CD4-positive, alpha-beta T cell treated with Interleukin-6 for 4 hours (primary cell): ENCODE measurements at places on chromosomes 1 and 21.

DNA sequence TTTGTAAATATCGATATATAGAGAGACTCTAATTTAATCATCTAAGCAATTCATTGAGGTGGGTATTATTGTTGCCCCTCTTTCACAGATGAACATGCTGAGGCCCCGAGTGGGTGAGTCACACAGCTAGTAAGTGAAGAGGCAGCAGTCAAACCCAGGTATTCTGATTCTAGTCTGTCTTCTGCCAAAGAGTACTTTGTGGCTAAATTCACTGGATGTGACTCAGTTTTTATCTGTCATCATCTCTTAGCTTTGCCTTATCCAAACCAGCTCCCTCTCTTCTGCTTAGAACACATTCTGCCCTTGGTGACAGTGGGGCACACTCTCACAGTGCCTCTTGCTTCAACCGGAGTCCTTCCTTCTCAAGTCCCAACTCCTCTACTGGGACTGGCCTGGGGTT lies 11.5 kb downstream of the FCRL5 start:
- no peak for DNase-seq

- DNase-seq, result no peak
These were observed 10.2 kb upstream of the BECN2 start for GRCh38 chr1:241947354-241947753.

DNA sequence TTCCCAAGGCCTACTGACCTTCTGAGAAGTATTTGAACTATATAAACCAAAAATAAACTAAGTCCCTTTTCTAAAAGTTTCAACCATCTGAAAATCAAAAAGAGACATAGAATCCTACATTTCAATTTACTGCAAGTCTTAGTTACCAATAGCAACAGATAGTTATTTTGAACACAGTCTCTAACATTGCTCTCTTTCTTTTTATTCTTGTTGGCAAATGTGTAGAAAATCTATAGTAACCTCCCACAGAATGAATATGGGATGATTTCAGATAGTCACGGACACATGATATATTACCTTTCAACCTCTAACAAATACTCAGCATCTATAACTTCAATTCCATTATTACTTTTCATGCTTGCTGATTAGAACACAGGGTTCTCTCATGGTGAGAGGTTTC lies 68.9 kb upstream of the RAB3GAP2 start:
- no peak for DNase-seq

DNA sequence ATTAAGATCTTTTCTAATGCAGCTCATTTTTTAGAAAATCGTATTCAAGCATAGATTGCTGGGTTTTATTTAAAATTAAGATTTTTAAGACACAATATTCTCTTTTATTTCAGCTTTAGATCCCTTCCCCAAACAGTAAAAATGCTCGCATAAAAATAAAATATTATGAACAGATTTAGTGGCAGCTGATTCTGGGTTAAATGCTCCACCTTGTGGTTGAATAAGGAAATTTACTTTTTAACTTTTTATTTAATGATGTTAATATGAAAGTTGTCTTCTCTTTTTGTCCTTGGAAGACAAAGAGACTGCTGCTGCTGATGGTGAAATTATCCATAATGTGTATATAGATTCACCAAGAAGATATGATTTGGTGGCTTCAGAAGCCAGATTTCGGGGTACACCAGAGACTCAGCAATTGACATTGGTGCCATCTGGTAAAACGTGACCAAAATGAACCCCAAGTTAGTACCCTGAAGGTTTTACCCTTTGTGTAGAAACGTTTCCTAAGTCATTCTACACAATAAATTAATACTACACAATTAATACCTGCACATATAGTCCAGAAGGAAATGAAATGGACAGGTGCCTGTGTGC lies 128.0 kb downstream of the ADAMTS1 start:
- no peak for DNase-seq

- DNase-seq, result no peak
These were observed 105.0 kb downstream of the HUNK start for GRCh38 chr21:31977816-31978215.

DNA sequence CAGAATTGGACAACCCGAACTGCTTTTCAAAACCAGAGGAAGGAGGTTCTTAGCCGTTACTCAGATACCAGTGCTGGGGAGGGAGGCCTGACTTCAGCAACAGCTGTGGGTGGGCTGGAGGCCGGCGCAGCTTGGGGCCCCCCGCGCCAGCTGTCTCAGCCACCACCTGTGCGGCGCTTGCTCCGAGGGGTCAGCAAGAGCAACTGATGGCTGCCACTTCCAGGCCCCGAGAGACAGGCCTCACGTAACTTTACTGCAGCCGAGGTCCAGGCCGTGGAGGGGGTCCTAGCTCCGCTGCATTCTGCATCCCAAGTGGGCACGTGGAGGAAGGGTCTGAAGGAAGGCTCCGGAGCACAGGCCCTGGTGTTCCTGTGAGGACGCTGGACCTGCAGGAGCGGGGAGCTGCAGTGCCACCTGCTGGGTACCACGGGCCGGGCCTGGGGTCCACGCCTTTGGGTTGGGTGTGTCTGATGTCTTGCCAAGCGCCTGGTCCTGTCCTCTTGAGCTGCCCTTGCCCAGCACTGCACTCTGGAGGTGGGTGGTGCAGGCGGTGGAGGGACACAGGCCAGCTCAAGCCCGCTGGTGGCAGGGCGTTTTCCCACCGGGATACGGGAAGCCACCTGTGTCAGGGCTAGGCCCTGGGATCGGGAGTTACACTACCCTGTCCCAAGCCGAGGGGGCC lies 9.8 kb downstream of the THAP3 start:
- DNase-seq, result peak; percentile 62

DNA sequence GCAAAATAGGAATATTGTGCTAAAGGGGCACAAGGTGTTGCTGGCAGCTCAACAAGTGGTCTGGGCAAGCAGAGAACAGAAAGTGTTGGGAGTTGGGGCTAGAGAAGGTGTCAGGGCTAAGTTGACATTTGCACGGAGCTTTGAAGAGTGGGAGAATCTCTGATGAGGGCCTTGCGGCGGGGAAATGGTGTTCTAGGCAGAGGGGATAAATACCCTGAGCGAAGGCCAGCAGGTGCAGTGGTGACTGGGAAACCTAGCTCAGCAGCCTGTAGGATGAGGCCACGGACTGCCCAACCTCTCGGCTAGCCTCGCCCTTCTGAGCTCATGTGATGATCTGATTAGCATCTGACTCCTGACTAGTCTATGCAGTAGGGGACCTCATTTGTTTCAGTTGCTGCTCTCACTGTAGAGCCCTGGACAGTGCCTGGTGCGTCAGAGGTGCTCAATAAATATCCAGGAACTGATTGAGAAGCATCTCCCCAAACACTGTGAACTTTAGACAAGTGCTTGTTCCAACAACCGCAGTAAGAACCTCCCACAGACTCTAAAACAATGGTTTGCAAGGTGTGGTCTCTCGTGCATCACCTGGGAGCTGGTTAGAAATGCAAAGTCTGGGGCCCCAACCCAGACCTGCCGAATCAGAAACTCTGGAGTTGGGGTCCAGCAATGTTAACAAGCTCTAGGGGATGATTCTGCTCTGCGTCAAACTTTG lies 1.0 kb upstream of the FOXO6 start:
- DNase-seq, result no peak

- no peak for DNase-seq
These were observed 30.7 kb upstream of the CD34 start for GRCh38 chr1:207941665-207942064.

GRCh38 chr1:218498056-218498938 lies 153.2 kb downstream of the TGFB2 start:
- no peak for DNase-seq

- DNase-seq, result no peak
These were observed 165.0 kb downstream of the RHOU start for GRCh38 chr1:228900099-228900885.

GRCh38 chr1:218294546-218294945 lies 9.5 kb downstream of the RRP15 start:
- DNase-seq, result no peak

DNA sequence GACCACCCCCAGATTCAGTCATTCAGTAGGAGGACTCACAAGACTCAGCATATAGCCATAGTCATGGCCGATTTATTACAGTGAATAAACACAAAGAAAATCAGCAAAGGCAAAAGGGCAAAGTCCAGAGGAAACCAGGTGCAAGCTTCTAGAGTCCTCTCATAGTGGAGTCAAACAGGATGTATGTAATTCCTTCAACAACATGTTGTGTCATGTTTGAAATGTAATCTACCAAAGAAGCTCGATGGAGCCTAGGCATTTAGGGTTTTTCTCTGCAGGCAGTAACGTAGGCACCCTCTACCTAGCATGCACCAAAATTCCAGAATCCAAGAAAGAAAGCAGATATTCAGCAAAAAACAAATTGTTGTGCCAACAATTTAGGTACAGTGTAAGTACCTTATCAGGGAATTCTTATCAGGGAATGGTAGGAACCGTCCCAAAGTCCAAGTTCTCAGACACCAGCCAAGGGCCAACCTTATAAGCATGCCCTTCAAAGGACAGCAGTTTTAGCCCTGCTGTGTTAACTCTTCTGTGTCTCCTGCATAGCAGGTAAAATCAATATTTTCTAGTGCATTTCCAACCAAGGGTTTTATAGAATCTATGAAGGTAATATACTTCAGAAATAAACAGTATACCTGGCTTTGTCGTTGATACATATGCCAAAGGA lies 16.1 kb upstream of the SLAMF6 start:
- no peak for DNase-seq

DNA sequence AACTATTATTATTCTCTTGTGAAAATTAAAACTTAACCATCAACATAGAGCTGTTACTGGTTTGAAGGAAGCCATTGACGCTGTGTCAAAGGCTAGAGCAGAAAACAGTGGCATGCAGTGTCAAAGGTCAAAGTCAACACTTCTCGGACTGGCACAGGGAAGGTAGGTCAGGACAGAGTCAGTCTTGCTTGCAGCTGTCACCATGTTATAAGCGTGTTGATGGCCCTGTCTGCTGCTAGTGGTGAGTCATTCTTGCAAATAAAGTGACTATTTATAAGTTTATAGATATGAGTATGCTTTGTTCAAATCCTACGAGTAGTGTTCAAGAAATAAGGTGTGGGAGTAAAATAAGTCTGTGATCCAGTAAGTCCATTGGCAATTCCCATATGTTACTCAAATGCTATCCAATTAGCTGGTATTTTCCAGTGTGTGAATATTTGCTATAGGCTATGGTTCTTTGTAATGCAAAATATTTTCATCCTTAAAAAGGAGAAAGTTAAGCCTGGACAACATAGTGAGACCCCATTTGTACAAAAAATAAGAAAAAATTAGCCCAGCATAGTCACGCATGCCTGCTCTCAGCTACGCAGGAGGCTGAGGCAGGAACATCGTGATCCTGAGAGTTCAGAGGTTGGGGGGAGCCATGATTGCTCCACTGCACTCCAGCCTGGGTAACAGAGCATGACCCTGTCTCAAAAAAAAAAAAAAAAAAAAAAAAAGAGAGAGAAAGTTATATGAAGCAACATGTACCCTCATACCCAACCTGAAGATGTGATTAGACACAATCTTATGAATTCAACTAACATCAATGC lies 26.3 kb upstream of the TINAGL1 start:
- no peak for DNase-seq

- no peak for DNase-seq
These were observed 8.2 kb downstream of the KCNA2 start for GRCh38 chr1:110597966-110598365.

GRCh38 chr1:31891280-31891679 lies 46.9 kb downstream of the PTP4A2 start:
- DNase-seq, result no peak

- DNase-seq, result no peak
These were observed 547.9 kb upstream of the TMPRSS15 start for GRCh38 chr21:18951271-18952038.

DNA sequence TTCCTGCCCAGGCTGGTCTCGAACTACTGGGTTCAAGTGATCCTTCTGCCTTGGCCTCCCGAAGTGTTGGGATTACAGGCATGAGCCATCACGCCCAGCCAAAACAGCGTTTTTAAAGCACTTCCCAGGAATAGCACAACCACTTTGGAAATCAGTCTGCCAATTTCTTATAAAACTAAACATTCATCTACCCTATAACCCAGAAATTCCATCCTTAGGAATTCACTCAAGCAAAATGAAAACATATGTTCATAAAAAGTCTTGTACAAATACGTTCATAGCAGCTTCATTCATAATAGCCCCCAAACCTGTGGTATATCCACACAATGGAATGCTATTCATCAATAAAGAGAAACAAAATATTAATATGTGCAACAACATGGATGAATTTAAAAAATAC lies 36.1 kb downstream of the PHC2 start:
- DNase-seq, result no peak

DNA sequence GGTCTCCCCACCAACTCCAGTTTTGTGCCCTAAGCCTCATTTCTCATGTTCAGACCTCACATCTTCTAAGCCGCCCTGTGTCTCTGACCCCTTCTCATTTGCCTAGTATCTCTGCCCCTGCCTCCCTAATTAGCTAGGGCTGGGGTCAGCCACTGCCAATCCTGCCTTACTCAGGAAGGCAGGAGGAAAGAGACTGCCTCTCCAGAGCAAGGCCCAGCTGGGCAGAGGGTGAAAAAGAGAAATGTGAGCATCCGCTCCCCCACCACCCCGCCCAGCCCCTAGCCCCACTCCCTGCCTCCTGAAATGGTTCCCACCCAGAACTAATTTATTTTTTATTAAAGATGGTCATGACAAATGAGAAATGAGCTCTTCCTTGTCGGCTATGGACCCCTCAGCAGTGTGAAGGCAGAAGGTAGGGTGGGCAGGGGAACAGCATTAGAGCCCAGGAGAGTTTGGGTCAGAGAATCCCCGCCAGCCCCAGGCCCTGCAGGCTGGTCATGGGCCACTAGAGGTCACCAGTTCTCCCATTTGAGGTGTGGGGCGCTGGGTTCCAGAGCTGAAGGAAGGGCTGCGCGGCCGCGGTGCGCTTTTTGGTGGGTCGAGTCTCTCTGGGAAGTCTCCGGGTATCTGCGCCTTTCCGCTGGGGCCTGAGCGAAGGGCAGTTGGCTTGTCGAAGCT lies 11.5 kb downstream of the ADAMTSL4 start:
- peak; percentile 89 for DNase-seq

- DNase-seq, result no peak
These were observed 23.5 kb upstream of the SLAMF9 start for GRCh38 chr1:159977364-159978106.

DNA sequence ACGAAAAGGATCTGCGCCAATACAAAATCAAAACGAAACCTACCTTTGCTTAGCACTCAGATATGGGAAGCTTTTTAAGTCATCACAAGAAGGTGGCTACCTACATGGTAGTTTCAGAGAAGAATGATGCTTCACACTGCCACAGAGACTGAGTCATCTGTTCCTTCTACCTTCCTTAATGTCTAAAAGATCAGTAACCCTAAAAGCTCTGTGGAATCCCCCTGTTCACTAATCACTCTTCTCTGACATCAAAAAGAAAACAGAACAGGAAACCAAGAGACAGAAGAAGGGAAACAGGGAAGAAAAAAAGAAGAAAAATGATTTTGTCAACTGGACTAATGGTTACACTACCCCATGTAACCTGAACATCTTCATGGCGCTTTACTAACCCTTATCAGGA lies 177.2 kb downstream of the SMYD3 start:
- no peak for DNase-seq
